ENCODE measurements at places on chromosomes 2 and 18.

DNA sequence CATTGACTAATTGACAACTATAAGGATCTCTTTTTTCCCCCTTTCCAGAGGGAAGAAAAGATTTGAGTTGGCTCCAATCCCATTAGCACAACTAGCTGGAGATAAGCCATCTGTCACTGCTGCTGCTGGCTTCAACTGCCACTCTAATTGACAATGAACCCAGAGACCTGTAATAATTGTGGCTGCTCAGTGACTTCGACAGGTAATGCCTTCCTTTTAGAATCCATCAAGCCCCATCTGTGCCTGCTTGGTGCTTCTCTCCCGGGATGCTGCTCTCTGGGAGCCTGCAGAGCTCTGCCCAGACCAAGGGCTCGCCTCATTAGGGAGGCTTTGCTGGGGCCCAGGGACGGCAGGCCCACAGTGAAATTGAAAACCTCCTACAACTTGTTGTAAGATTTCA is 376.7 kb upstream of the SOX11 start:
- no peak for DNase-seq

GRCh38 chr2:30981510-30981909 is 156.7 kb downstream of the GALNT14 start:
- no peak for DNase-seq

- DNase-seq, result no peak
Measured at GRCh38 chr2:163594497-163594896, 141.3 kb downstream of the FIGN start.

GRCh38 chr2:173574324-173575112 is 219.8 kb downstream of the CDCA7 start:
- no peak for DNase-seq

GRCh38 chr2:156436497-156437085 is 412 bp downstream of the GPD2 start:
- no peak for DNase-seq

DNA sequence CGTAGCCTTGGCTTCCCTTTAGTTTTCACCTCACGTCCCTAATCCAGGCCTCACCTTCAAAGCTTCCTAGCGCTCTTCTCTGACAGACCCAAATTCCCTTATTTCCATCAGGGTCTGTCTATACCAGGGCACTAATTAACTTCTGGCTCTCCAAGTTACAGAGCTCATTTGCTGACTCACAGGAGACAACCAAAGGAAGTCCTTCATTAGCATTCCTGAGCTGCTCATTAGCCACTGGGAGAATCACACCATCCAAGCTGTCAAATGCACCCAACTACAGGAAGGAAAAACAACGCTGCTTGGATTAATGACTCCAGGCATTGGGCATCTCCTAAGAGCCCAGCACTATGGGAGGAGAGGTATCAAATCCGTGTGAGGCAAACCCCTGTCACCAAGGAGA is 109.8 kb upstream of the ALK start:
- DNase-seq, result no peak

- no peak for DNase-seq
Measured at GRCh38 chr2:191895195-191895594, 48.3 kb upstream of the CAVIN2 start.

- no peak for DNase-seq
Measured at GRCh38 chr2:98710734-98711133, 20.2 kb downstream of the MGAT4A start.

DNA sequence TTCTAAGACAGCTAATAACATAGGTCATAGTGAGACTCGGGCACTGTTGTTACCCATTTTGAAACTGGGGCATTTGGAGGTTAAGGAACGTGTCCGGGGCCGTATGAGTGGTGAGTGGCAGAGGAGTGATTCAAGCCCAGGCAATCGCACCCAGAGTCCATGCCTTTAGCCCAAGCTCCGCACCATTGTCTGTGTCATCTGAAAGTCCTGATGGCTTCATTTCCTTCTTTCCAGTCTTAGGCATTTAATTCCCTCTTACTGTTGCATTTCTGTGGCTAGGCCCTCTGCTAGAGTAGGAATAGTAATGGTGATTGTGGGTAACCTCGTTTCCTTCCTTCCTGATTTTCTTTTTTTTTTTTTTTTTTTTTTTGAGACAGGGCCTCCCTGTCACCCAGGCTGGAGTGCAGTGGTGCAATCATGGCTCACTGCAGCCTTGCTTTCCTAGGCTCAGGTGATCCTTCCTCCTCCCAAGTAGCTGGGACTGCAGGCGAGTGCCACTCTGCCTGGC is 49.8 kb upstream of the ASB1 start:
- DNase-seq, result no peak

DNA sequence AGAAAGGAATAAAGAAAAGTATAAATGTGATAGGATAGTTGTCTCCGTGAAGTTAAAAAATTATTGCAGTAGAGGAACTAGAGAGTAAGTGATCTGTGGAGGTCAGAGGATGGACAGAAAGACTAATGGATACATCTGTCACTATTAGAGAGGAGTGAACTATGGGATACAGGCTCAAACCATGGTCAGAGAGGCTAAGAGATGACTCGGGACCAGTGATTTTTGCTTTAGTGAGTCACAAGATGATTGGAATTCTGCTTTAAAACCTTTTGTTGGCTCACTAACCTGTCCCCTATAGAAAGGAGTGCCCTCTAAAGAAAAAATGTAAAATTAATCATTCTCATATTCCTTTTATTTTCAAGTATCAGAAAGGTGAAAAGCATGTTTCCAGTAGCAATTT is 30.3 kb downstream of the ALMS1 start:
- no peak for DNase-seq

DNA sequence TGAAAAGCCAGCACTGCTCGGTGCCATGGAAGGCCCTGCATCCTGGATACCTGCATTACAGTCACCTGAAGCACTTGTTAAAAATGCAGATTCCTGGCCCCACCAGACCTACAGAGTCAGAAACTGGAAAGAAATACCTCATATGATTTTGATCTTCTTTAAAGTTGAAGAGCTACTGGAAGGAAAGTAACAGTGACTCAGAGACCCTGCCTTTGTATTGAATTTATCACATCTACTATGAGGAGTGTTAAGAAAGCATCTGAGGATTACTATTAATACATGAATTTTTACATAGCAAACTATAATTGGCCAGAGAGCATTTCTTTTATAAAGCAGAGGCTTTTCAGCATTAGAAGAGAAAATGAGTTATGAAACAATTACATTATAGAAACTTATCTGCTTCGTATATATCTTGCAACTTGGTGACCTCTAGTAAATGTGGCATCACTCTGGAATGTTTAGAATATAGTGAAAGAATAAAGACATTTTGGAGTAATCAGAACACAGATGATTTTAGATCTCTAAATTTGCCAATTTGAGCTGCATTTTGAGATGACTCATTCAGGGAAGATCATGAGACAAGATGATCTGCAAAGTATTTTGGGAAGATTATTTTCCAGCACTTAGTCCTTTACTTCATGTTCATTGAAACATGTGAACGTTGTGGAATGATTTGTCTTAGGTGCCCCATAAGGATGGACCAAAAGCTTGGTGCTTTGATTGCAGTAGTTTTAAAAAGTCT is 12.2 kb downstream of the PTPRM start:
- no peak for DNase-seq

GRCh38 chr18:37721544-37722522 is 156.2 kb upstream of the CELF4 start:
- no peak for DNase-seq

DNA sequence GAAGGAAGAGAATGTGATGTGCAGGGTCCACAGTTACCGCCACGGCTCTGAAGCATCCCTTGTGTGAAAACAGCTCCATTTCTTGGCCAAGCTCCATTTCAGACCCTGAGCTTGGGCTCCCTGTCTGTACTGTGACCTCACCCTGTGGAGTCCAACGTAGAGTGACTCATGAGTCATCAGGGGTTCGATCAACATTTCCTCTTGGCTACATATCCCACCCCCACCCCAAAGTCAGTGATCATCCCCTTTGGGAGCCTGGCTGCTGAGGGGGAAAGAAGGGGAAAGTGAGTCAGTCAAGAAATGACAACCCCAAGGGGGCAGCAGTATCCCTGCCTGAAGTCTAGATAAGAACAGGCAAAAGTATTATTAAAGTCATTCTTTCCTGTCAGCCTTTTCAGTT is 62.2 kb downstream of the PAPOLG start:
- DNase-seq, result no peak
